ENCODE measurements at places on chromosomes 4 and X. TPM values are rescaled to one million over a fixed set of nuclear protein-coding genes. Genes with fewer than 3 reads are reported as not detected.

DNA sequence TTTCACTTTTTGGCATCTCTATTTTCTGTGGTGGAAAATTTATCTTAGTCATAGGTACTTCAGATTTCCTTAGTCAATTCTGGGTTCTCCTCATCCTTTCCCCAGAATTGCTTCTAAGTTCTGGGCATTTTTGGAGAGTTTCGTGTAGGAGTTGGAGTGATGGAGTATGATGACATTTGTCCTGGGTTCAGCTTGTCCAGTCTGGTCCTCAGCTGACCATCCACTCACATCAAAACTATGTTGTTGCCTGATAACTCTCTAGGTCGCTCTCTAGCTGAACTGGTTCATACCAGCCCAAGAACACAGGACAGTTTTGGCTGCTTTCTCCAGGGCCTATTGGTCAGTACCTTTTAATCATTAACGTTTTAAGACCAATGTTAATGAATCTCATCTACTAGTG is 13.2 kb downstream of the PTTG2 start:
- no peak overlapping the region for H3K4me3 ChIP-seq
- no peak overlapping the region for H3K27ac ChIP-seq
- H3K4me1 ChIP-seq, result peaks cover 27% of the 10 kb centered on the region
- DNase-seq, result no peak
- no peaks in the 10 kb centered on the region for H3K27me3 ChIP-seq

GRCh38 chr4:83323136-83323535 is 11.5 kb downstream of the HPSE start:
- no peak overlapping the region for H3K4me3 ChIP-seq
- peaks cover 37% of the 10 kb centered on the region for H3K4me1 ChIP-seq

XKRX gene
- 1.1 TPM for total RNA-seq

DCAF8L1 gene
- total RNA-seq, result not detected

MGARP gene
- total RNA-seq, result 1.3 TPM

DNA sequence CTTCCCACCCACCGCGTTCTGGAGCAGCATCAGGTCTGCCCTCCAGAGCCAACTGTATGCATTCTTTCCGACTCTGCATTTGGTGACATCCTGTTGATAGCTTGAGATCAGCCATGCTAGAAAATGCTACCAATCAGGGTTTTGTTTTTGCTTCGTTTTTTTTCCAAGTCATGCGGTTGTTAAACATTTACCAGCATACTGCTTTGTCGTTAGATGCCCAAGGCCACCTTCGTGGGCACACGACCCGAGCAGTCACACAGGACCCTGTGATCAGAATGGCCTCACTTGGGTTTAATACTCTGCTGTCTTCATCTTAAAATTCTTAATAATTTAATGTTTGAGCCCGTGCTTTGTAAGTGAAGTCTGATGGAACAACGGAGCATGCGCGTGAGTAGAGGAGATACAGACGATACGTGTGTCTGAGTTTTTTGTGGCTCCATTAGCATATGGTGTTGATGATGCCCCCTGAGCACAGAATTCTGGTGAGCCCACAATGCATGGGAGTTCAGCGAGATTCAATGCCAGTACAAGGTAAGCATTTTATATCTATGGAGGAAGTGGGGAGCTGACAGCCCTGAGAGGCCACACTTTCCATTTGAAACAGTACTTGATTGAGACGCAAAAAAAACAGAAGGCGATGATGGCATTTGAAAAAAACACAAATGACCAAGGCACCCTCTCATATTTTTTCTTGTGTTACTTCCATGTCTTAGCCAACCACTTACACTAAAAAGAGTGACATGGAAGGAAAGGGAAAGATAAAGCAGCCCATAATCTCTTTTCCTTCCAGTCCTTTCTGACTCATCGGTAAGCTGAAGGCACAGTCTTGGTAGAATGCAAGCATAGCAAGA is 323.6 kb downstream of the BCOR start:
- H3K27ac ChIP-seq, result peak overlapping the region; percentile 28
- H3K27me3 ChIP-seq, result no peaks in the 10 kb centered on the region
- peak; percentile 35 for DNase-seq
- H3K4me1 ChIP-seq, result peaks cover 15% of the 10 kb centered on the region
- no peaks in the 10 kb centered on the region for H3K36me3 ChIP-seq
- no peak overlapping the region for H3K4me3 ChIP-seq

DNA sequence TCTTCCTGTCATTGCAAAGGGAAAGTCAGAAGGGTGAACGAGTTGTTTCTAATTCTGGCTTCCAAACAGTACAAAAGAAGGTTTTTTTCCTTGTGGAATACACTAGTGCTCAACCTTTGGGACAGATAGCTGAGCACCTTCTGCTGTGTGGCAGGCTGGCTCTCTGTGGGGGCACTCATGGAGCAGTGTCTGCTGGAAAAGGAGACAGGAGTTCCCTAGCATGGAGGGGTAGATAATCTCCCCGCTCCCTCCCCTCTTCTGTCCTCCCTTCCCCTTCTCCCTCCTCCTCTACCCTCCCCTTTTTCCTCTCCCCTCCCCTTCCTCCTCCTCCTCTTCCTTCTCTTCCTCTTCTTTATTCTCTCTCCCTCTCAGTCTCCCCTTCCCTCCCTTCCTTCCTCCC is 62.4 kb upstream of the MTM1 start:
- peaks cover 19% of the 10 kb centered on the region for H3K4me1 ChIP-seq
- no peak for DNase-seq
- H3K4me3 ChIP-seq, result no peak overlapping the region

DNA sequence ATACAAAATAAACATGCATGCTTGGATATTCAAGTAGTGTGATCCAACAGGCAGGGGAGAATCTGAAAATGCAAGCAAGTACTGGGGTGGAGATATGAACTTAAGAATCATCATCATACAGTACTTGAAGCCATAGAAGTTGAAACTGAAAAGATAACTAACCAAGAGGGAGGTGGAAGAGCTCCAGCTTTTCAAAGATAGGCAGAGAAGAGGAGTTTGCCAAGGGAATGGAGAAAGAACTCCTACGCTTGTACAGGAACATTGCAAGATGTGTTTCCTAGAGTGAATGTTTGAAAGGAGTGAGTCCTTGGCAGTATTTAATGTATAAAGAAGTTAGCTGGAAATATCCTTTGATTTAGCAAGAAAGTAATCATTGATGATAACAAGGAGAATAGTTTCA is 106.2 kb upstream of the FRMPD4 start:
- no peak overlapping the region for H3K27ac ChIP-seq
- no peaks in the 10 kb centered on the region for H3K36me3 ChIP-seq
- H3K4me1 ChIP-seq, result no peaks in the 10 kb centered on the region
- DNase-seq, result no peak
- H3K27me3 ChIP-seq, result no peaks in the 10 kb centered on the region

NEIL3 gene
- total RNA-seq, result 3.2 TPM

UGT2B7 gene
- not detected for total RNA-seq

GRCh38 chrX:110915111-110915510 is 119.5 kb upstream of the CHRDL1 start:
- DNase-seq, result no peak
- H3K27me3 ChIP-seq, result no peaks in the 10 kb centered on the region
- H3K4me1 ChIP-seq, result no peaks in the 10 kb centered on the region
- no peak overlapping the region for H3K27ac ChIP-seq
- H3K36me3 ChIP-seq, result no peaks in the 10 kb centered on the region

BEX5 gene
- 1.8 TPM for total RNA-seq

- no peak for DNase-seq
- no peaks in the 10 kb centered on the region for H3K27me3 ChIP-seq
- H3K4me1 ChIP-seq, result peaks cover 10% of the 10 kb centered on the region
- H3K27ac ChIP-seq, result no peak overlapping the region
Observed at GRCh38 chrX:56795309-56795868, 66.3 kb downstream of the NBDY start.

DNA sequence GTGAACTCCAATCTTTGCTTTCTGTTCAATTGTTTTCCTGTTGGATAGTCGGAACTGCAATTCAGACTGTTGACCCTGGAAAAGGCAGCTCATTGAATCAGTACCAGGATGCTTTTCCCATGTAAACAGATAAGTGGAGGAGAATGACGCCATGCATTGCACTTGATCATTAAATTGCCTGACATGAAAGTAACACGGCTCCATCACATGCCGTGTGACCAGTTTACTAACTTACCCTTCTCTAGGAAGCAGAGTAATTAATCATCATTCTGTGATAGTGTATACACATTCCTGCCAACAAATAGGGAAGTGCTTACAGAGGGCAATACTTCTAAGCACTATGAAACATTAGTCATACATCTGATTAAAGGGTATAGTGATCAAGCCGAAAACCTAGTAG is 101.4 kb downstream of the PPARGC1A start:
- H3K36me3 ChIP-seq, result no peaks in the 10 kb centered on the region
- peak overlapping the region; percentile 32 for H3K27ac ChIP-seq
- no peak overlapping the region for H3K4me3 ChIP-seq
- no peak for DNase-seq
- H3K4me1 ChIP-seq, result no peaks in the 10 kb centered on the region

- no peaks in the 10 kb centered on the region for H3K4me1 ChIP-seq
- no peaks in the 10 kb centered on the region for H3K27me3 ChIP-seq
- no peak overlapping the region for H3K4me3 ChIP-seq
- DNase-seq, result no peak
- H3K27ac ChIP-seq, result no peak overlapping the region
- H3K36me3 ChIP-seq, result no peaks in the 10 kb centered on the region
Observed at GRCh38 chr4:53195815-53196661, 169.8 kb downstream of the SCFD2 start.

TAF7L gene
- total RNA-seq, result not detected

- peak overlapping the region; percentile 46 for H3K4me3 ChIP-seq
- peaks cover 36% of the 10 kb centered on the region for H3K4me1 ChIP-seq
- H3K27ac ChIP-seq, result no peak overlapping the region
- no peaks in the 10 kb centered on the region for H3K27me3 ChIP-seq
- DNase-seq, result no peak
Observed at GRCh38 chr4:87848622-87849351, 16.0 kb downstream of the MEPE start.

- peaks cover 7% of the 10 kb centered on the region for H3K4me1 ChIP-seq
- no peaks in the 10 kb centered on the region for H3K27me3 ChIP-seq
- H3K27ac ChIP-seq, result no peak overlapping the region
- no peak overlapping the region for H3K4me3 ChIP-seq
- H3K36me3 ChIP-seq, result peaks cover 85% of the 10 kb centered on the region
- DNase-seq, result no peak
Observed at GRCh38 chr4:10063544-10064300, 42.4 kb upstream of the SLC2A9 start.

DNA sequence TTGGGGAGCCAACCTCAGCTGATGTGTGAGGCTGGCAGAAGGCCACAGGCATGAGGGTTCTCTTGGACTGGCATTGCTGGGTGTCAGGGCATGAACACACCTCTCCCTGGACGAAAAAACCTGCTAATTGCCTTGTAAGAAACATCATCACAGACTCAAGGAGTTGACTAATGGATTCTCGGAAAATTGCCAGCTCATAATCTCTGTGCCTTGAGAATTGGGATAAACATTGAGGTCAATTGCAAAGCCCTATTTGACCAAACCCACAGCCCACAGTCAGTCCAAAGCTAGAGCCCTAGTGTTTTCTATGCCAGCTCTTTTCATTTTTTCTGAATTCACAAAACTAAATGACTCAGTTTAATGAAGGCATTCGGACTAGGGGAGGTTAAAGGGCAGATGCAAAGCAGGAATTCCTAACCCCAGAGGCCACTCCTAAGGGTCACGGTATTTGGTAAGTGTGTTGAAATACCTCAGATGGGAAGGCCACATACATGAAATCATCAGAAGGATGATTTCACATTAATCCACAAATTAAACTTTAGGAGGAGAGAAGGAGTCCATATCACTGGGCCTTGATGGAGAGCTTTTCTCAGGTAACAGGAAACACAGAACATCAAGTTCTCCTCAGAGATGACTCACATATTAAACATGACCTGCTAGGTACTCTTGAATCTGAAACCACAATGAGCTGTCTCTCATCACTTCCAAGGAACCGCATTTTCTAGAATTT is 39.0 kb upstream of the RASL11B start:
- no peak for DNase-seq
- no peaks in the 10 kb centered on the region for H3K36me3 ChIP-seq
- no peaks in the 10 kb centered on the region for H3K27me3 ChIP-seq
- H3K27ac ChIP-seq, result peak overlapping the region; percentile 22

DNA sequence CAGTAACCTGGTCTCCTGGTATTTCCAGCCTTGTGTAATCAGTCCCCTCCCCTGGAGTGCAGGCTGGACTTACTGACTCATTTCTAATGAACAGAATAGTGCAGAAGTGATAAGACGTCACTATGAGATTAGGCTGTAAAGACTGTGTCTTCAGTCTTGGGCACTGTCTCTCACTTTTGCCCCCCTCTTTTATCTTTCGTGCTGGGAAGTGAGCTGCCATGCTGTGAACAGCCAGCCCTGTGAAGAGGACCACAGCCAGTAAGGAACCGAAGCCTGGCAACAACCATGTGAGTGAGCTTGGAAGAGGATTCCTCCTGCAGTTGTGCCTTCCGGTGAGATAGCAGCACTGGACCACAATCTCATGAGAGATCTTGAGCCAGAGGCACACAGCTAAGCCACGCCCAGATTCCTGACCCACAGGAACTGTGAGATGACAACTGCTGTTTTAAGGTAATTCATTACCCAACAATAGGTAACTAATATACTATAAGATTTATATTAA is 67.5 kb upstream of the GPR34 start:
- H3K4me1 ChIP-seq, result no peaks in the 10 kb centered on the region
- H3K27me3 ChIP-seq, result no peaks in the 10 kb centered on the region
- H3K4me3 ChIP-seq, result no peak overlapping the region
- H3K36me3 ChIP-seq, result no peaks in the 10 kb centered on the region

GRCh38 chrX:150503898-150504219 is 64.6 kb upstream of the MTM1 start:
- no peak overlapping the region for H3K4me3 ChIP-seq
- no peak overlapping the region for H3K27ac ChIP-seq
- H3K4me1 ChIP-seq, result no peaks in the 10 kb centered on the region

RPA4 gene
- 5.9 TPM for total RNA-seq

DNA sequence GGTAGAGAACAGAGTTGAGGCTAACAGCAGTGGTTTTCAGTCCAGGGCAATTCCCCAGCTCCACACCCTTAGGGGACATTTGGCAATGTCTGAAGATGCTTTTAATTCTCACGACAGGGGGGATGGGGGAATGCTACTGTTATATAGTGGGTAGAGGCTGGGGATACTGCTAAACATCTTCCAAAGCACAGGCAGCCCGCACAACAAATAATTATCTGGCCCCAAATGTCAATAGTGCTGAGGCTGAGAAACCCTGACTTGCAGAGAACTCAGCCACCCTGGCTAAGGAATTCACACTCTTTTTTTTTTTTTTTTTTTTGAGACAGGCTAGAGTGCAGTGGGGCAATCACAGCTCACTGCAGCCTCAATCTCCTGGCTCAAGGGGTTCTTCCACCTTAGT is 60.6 kb downstream of the POLR2B start:
- H3K27me3 ChIP-seq, result no peaks in the 10 kb centered on the region
- H3K27ac ChIP-seq, result no peak overlapping the region
- H3K4me1 ChIP-seq, result no peaks in the 10 kb centered on the region
- H3K36me3 ChIP-seq, result no peaks in the 10 kb centered on the region
- no peak overlapping the region for H3K4me3 ChIP-seq
- DNase-seq, result no peak

GRCh38 chrX:16979226-16979625 is 32.8 kb downstream of the REPS2 start:
- DNase-seq, result no peak
- no peaks in the 10 kb centered on the region for H3K27me3 ChIP-seq
- H3K4me3 ChIP-seq, result no peak overlapping the region
- no peaks in the 10 kb centered on the region for H3K4me1 ChIP-seq
- H3K36me3 ChIP-seq, result no peaks in the 10 kb centered on the region
- no peak overlapping the region for H3K27ac ChIP-seq

RHOH gene
- total RNA-seq, result 71.4 TPM

FAT1 gene
- 7.7 TPM for total RNA-seq

- no peaks in the 10 kb centered on the region for H3K4me1 ChIP-seq
- H3K27ac ChIP-seq, result no peak overlapping the region
- no peaks in the 10 kb centered on the region for H3K27me3 ChIP-seq
- DNase-seq, result no peak
Observed at GRCh38 chr4:184954482-184954881, 63.8 kb upstream of the HELT start.

PLP2 gene
- 52.6 TPM for total RNA-seq

All from spleen (tissue), 13 donors.